ENCODE measurements at places on chromosomes 7 and 10.

- DNase-seq: peak; percentile 38
Measured at GRCh38 chr7:2894118-2894940, 50.2 kb upstream of the GNA12 start.

DNA sequence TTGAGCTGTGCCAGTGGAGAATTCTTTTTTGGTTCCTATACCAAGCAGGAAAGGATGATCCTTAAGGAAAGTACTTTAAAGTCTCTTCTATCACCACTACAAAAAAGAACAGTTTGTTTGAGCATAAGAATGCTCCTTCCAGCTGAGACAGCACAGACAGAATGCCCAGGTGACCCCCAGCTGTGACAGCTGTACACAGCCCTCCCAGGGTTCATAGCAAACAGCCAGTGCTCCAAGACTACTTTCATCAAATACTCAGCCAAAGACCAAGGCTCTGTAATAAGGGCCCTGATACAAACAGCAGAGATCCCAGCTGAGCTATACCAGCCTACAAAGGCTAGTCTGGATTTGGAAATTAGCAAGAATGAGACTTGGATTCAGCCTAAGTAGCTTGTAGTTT, 65.7 kb downstream of the NXPH1 start:
- no peak for DNase-seq

- DNase-seq: no peak
Measured at GRCh38 chr10:3834404-3834803, 49.4 kb upstream of the KLF6 start.

GRCh38 chr7:148587076-148587475, 3.5 kb upstream of the C7orf33 start:
- DNase-seq: no peak

GRCh38 chr7:65379318-65379717, 5.7 kb downstream of the ZNF92 start:
- no peak for DNase-seq

- peak; percentile 13 for DNase-seq
Measured at GRCh38 chr10:80168679-80169380, 36.3 kb downstream of the PLAC9 start.

DNA sequence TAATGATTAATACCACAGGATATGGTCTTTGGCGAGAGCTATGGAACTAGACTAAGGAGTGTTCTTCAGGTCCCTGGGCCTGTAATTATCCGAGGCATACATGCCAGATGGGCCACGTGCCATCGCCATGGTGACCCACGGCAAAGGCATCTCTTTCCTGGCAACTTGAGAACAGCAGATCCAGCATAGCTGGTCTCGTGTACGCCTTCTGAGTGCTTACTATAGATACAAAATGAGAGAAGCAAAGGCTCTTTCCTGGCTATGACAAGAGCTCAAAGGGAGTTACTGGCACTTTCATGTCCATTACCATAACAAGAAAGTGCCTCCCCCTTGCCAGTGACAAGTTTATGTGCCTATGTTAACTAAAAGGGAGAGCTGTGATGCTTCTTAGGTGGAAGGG, 26.0 kb upstream of the GLI3 start:
- no peak for DNase-seq

DNA sequence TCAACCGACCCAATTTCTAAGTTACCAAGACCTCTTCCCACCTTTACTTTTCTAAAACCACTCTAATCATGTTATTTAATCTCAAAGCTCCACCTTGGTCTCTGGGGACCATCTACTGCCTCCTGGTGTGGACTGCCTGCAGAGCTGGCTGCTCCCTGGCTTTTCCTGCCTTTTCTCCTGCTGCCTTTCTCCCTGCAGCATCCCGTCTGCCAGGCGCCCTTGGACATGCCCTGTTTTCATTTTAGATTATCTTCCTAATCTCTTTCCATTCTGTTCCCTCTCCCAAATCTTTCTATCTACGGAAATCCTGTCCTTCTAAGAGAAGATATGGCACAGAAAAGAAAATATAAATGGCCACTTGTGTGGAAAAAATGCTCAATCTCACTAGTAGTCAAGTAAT, 23.1 kb downstream of the TCAF1 start:
- DNase-seq: no peak
